ENCODE measurements at places on chromosomes 2 and 18.

GRCh38 chr2:186339716-186340115 lies 146.3 kb upstream of the ZC3H15 start:
- no peak for DNase-seq

- no peak for DNase-seq
These were observed 32.6 kb upstream of the BCL11A start for GRCh38 chr2:60586081-60586480.

GRCh38 chr2:154437104-154437503 lies 261.4 kb upstream of the KCNJ3 start:
- no peak for DNase-seq

- no peak for DNase-seq
These were observed 46.6 kb downstream of the SPATS2L start for GRCh38 chr2:200353120-200353519.

DNA sequence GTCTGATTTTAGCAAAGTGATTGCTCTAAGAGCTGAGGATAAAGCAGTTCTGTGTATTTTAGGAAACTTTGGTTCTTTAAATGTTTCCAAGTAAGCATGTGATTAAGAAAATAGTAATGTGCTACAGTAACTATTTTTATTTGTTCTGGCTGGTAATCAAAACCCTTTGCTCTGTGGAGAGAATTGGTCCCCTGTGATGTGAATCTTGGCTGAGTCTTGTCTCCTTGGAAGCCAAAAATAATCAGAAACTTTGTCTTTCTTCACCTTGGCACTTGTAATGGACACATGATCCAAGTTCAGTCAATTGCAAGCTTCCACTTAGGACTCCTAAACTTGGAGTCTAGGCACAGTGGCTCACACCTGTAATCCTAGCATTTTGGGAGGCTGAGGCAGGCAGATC lies 422.7 kb upstream of the CDH20 start:
- DNase-seq = no peak

- DNase-seq = no peak
These were observed 75.9 kb downstream of the RAD51AP2 start for GRCh38 chr2:17442334-17442733.

DNA sequence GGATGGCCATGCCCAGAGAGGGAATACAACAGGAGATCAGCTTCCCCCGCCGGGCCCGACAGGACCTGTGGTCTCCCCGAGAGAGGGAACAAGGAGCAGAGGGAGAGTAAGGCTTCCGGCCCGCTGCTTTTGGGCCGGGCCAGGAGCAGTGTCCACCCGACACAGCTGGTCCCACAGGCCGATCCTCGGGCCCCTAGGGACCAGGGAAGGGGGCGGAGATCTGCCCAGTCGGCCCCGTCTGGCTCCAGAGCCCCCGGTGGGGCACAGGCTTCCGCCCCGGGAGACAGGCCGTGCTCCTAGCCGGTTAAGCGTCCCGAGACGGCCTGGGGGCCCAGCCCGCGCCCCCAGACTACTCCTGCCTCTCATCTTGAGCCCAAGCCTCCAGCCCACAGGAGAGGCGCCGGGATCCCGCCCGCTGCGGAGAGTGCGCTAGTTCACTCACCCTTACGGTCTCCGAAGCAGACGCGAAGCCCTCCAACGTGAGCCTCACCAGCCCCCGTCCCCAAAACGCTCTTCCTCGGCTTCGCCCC lies at the start of gene MCFD2:
Gene MCFD2 (minus strand): TSS at position 526 of the 530 bp plus-strand sequence. CDS start 6,635 bp downstream, outside the sequence.
- DNase-seq = no peak

- no peak for DNase-seq
These were observed 134.1 kb upstream of the CXCR4 start for GRCh38 chr2:136251885-136252585.

DNA sequence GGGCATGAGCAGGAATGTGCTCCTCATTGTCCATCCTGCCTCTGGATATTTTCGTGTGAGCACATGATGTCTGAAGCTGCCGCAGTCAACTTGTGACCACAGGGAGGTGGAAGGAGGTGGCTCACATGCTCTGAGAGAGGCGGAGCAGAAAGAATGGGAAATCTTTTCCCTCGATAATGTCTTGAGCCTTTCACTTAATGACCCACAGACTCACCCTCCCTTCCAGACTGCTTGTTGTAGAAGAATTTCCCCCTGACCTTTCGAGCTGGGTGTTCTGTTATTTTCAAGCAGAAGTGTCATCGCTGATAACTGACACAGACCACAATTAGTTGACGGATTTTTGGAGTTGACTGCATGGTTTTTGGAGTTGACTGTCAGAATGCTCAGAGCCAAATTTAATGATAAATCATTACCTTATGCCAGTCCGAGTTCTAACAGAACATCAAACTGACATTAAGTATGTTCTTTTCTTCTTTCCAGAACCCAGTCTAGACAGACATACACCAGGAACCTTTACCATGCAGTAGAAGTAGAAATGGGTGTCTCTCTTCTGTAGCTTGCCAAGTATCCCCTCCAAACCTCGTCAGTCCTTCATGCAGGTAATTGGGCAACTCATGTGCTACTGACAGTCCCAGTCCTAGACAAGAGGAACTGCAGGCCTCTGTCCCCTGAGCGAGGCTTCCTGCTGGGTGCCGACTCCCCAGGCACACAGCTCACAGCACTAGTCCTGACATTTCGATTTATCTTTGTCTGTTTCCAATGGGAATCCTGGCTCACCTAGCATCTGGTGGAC lies 29.4 kb upstream of the RTTN start:
- no peak for DNase-seq

GRCh38 chr18:23519734-23520133 lies 16.4 kb downstream of the RMC1 start:
- DNase-seq = no peak

- DNase-seq = no peak
These were observed 10.7 kb upstream of the THNSL2 start for GRCh38 chr2:88159481-88159880.

DNA sequence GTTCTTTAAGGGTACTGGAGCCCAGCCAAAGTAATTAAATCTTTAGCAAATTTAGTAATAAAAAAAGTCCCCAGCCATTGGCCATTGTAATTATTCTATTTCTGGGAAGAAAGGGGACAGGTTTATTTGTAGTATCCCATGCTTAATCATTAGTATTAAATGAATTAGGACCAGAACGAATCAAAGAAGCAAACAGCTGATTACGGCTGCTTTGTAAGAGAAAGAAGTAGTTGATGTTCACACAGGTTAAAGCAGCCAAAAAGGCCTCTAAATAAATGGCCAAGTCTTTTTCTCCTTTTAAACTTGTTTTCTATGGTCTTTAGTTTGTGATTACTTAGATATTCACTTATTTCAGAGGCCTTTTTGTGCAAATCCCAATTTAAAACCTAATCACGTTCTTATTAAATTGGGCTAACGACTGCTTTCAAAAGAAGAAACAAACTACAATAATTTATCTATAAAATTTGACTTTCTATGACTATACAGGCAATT lies 48.6 kb upstream of the DNAH7 start:
- no peak for DNase-seq

DNA sequence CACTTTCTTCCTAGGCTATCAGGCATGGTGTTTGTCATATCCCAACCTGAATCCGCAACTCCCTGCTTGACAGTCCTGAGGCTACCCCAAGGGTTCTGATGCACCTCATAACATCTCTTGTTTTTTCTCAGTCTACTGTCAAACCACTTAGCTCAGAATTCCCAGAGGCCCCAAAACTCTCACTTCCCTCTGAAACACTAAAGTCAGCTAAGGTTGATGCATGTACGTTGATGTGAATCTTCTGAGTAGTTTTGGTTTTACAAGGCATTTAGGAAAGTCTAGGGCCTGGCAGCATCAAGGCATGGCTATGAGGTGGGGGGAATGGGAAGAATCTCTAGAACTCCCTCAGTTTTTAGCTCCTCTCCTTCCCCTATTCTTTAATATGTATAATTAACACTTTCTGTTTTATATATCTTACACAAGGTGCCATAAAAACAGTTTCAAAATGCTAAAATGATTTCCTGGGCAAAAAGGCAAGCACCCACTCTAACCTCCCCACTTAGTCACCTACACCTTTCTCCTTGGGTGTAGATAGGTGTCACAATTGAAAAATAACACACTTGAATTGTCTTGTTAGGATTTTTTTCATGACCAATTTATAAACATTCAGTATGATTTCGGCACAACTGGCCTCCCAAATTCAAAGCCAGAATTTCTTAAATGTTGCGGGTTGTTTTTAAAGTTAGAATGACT lies 71.4 kb upstream of the TANK start:
- DNase-seq = no peak

GRCh38 chr2:170739507-170740046 lies 24.4 kb downstream of the SP5 start:
- DNase-seq = no peak

DNA sequence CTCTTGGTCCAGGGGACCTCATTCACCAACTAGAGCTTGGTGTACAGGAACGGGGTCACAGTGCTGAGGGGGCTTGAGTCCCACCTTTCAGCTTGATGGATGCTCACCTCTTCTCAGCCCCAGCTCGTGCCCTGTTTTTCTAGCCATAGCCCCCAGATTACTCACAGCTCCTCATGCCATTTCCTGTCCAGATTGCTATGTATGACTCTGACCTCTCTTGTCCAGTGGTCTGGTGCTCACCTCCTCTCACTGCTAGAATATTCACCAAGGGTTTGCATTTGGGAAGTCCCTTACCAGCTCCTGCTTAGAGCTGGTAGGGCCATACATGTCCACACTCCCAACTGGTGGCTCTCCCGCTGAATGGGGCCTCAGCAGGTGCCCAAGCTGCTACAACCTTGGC lies 5.9 kb downstream of the LBX2 start:
- no peak for DNase-seq

DNA sequence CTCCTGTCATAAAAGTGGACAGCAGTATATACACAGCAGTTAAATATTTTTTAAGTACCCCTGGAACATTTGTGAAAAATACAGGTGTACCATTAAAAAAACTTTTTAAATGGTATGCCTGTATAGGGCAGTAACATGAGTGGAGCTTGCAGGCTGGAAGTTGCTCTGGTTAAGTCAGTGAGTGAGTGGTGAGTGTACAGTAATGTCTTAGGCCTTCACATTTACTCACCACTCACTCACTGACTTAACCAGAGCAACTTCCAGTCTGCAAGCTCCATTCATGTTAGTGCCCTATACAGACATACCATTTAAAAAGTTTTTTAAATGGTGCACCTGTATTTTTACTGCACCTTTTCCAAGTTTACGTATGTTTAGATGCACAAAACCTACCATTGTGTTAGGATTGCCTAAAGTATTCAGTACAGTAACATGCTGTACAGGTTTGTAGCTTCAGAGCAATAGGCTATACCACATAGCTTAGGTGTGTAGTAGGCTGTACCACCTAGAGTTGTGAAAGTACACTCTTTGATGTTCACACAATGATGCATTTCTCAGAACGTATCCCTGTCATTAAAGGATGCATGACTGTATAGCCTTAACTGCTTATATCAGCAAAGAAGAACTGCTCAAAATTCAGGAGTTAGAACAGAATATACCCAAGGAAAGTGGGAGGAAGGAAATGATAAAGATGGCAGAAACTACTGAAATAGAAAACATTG lies 112.6 kb downstream of the EHBP1 start:
- no peak for DNase-seq

DNA sequence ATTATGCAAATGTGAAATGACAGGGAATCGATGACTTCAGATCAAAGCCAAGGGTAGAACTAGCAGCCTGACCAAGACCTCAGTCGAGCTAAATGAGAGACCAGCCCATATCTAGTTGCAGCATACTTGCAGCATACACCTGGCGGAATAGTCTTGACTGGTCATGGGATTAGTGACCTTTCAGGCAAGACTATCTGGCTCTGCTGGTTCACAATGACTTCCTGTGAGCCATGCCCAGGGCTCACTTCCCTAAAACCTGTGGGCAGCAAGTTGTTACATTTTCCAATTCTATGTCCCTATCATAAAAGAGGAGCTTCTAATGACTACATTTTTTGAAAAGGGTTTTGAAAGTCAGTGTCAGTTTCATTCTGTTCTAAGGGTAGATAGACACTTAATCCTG lies 1624.9 kb upstream of the CELF4 start:
- no peak for DNase-seq

DNA sequence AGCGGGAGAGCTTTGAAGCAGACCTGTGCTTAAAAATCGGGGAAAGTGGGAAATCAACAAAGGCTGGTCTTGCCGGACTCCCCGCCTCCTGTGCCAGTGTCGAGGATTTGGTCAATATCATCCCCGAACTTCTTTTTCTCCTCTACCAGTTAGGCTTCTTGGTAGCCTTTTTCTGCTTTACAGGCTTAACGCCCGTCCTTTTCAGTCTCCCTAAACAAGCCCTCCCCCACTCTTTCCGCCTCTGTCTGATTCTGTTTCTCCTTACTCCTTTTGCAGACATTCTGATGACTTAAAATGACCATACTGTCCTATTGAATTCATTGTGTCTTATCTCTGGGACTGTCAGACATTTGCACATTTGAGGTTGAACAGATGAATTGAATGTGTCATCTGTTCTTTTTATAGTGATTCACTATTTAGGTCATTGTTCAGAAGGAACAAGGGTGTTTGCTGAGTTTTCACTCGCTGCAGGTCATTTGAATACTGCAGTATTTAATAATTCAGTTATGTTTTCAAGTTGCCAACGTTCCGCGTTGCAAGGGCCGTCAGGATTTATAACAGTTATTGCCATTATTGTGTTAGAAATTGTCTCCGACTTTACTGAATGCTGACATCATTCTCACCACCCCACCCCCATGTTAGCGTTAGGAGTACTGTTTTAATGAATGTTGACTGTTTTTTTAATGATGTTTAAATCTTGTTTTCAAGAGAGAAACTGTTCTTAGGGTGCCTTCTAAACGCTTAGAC lies 1.1 kb downstream of the ITGAV start:
- DNase-seq = peak; percentile 51

GRCh38 chr2:221649051-221649775 lies 77.1 kb upstream of the EPHA4 start:
- no peak for DNase-seq

- peak; percentile 35 for DNase-seq
These were observed 18.4 kb upstream of the SLC20A1 start for GRCh38 chr2:112627060-112628040.

DNA sequence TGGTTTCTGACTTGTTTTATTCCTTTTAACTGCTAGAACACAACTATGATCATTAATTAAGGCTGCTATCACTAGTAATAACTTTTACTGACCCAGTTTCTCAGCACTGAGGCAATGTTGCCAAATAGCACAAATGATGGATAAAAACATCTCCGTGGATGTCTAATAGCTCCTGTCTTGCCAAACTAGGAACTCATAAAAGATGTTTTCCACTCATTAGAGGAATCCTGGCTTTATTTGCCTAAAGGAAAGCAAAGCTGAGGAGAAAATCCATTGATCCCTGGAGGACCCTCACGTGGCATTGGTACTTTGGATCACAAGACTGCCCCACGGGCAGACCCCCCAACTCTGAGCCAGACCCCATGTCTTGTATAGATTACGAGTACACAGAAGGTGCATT lies 96.1 kb upstream of the ZNF397 start:
- DNase-seq = no peak

DNA sequence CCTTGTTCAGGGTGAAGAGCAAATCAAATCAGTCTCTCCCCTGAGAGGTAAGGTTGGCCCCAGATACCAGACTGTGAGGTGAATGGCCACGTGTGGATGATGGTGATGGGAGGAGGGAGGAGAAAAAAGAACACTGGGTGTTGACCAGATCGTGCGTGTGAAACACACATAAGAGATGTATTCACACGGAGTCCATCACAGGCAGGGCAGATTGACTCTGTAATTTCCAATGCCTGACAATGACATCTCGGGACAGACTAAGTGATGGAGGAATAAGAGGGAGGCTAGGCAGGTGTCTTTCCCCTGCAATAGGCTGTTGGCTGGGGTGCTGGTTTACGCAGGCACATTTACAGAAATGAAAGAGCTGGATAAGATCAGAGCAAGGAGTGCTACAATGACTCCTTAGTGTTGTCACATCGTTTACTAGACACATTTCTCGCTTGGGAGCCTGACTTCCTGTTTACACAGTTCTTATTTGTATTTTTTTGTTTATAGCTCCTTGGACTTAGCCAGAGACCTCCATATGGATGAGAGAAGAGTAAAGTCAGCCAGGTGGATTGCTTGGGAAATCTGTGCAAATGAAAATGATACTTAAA lies 43.1 kb downstream of the CPO start:
- no peak for DNase-seq
